Head of caudate nucleus (tissue), 42 donors: ENCODE measurements at places on chromosomes 16 and 17.

DNA sequence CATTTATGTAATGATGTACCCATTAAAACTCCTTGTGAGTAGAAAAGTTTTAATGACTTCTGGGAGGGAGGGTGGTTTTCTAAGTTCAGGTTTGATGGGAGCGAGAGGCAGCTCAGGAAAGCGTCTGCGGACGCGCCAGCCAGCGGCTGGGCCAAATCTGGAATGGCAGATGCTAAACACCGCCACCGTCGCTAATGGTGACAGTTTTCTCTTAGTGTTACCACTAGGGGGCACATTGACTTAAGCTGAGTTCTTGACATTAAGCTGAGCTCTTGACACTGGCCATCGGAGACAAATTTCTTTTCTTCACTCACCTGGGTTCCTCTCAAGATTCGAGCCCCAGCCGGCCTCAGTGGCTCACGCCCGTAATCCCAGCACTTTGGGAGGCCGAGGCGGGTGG is 6.7 kb downstream of the TRPV1 start:
- DNase-seq = no peak

DNA sequence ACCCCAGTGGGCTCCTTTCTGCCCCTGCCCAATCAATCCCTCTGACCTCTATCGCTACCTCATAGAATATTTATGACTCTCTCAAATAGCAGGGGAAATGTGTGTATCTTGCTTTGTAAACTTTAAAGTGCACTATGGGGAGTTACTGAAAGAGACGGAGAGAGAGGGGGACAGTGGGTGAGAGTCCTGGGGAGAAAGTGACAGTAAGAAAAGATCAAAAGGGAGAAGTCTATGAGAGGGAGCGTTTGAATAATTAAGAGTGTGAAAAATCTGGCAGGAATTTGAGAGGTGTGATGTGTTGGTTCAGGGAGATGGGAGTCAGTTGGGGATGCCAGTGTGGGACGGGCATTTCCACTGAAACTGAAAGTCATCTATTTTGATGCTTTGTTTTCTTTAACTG is 32.6 kb downstream of the USP43 start:
- no peak for DNase-seq

DNA sequence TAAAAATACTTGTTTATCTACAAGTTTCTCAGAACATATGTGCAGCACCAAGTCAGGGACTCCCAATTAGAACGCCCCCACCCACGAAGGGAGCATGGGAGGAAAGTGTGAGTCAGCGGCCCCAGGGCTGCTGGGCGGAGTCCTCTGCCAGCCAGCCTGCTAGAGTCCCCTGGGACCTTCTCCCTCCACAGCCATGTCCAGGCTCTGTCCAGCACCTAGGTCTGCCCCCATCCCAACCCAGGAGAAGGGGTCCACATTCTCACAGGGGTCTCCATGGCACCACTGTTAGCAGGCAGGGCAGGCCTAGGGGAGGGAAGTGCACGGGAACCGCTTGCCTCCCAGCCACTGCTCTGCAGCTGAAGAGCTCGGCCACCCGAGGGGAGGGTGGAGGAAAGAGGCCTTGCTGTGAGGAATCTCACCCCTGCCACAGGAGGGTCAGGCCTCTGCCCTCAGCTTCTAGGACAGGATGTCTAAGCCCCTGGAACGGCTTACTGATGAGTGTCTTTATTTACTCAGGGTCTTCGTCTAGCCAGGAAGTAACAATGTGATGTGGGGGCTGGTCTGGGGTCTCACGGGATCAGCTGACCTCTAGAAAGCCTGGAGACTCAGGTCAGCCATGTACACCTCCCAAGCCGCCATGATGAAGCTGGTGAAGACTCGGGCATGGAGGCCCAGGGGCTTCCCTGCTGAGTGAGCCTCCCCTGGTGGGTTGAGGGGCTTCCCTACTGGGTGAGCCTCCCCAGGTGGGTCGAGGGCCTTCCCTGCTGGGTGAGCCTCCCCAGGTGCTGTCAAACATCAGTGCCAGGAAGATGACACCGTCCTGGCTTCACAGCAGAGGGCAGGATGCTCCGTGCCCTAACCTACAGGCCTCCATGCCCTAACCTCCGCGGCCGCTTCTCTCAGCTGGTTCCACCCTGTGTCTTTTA is 190.3 kb downstream of the RBFOX3 start:
- DNase-seq = peak; percentile 78

GRCh38 chr17:38425744-38426143 is 2.5 kb upstream of the ARHGAP23 start:
- DNase-seq = no peak

DNA sequence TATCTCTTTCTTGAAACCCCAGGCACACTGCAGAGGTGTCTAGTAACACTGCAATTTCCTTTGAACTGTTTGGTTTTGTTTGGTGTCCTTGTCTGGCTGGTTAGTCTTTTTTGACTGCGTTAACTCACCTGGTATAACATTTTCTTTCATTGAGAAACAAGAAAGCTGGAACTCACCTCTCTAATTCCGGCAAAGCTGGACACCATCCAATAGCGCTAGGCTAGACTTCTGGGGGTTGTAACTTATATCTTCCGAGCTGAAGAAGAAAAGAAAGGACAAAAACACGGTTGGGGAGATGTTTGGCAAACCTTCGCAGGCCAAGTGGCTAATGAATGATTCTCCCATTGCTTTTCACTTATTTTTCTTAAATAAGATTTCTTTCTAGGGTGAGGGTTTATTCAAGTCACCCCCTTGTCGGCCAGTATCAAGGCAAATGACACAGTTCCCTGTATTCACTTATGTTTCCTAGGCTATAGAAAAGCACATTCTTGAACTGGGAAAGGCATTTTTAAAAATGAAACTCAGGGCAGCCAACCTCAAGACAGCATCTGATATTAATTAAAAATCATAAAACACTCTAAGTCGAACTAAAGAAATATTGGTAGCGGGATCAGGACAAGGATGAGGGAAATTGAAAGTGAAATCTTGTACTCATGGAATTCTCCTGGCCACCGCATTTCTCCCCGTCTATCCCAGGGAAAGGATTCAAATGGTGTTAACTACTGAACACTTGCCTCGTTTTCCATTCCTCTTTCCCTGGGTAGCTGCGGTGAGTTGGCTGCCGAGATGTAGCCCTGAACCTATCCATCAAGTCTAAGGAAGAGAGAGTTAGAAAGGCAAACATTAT is 95.9 kb upstream of the ZFHX3 start:
- DNase-seq = no peak
